ENCODE measurements at places on chromosomes 2 and 18.

DNA sequence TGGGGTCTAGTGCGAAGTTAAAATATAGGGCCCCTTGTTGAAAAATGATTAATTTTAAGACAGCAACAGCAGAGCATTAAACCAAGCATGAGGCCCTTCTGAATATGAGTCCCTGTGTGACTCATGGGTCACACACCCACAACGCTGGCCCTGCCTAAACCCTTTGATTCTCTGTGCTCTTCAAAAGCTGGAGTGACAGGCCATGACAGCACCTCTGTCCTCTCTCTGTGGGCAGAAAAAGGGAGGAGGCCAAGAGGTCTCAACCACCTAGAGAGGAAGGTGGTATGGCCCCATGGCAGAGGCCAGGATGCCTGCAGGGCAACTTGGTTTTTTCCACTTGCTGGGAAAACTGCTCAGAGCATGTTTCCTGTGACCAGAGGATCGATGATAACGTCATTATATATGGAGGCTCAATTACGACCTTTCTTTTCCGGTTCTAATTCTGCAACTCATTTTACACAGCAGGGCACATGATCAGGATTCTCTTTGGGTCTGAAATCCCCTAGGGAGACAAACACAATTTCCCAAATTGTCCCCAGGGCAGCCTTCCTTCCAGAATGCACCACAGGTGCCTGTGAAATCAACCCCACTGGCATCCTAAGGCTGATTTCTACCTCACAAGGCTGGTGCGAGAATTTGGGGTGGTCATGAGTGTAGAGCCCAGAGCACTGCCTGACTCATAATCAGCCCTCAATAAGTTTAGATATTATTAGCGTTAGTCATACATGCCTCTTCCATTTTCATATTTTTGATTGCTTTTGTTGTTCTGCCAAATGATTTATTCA lies 102.0 kb upstream of the PPP1CB start:
- DNase-seq: peak; percentile 20

GRCh38 chr2:46954951-46955571 lies 39.5 kb upstream of the MCFD2 start:
- DNase-seq: no peak

DNA sequence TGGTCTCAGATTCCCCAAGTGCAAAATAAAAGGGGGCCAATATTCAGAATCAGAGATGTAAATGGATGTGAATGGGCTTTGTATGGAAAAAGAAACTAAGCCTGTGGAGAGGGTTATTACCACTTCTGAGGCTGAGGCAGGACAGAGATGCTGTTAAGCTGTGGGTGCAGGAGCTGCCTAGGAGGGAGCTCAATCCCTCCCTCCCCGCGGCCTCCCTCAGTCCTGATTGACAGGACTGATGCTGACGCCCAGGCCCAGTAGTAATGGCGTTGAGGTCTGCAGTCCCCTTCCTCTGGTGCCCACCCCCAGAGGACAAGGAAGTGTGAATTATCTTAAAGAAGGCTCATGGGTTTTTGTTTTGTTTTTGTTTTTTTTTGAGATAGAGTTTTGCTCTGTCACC lies 40.4 kb downstream of the PSD4 start:
- DNase-seq: no peak

- peak; percentile 23 for DNase-seq
Observed at GRCh38 chr2:101802329-101802728, 104.8 kb downstream of the MAP4K4 start.

DNA sequence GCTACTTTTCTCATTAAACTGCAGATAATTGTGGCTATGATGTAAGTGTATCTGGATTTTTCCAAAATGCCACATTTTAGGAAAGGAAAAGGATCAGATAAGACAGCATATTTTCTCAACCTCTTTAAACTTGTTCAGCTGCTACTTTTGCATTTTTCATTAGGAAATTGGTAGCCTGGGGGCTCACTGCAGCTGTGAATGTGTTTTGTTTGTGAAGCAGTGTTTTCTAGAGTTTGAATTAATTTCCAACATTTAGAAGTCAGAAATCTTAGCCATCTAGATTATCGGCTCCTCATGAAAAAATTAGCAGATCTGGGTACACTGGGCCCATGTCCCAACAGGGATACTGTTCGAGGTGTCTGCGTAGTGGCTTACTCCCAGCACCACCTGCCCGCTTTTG lies 56.3 kb upstream of the ZDBF2 start:
- DNase-seq: no peak

DNA sequence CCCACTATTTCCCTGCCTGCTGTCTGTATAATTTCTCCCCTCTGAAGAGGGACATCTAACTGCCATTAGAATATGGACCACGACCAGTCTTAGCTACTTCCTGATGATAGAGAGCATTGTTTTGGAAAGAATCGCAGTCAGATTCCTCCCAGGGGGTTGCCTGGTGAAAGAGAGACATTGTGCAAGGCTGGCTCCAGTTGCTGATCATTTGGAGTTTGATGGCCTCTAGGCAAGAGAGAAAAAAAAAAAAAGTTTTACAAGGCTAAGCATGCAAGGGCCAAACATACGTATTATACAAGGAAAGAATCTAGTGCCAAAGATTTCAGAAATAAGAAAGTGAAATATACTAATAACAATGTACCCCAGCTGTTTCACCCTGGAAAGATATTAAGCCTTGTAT lies 182.2 kb downstream of the CMPK2 start:
- DNase-seq: no peak

- no peak for DNase-seq
Observed at GRCh38 chr2:19458427-19459003, 100.1 kb upstream of the OSR1 start.

GRCh38 chr2:86000938-86001312 lies 104.8 kb downstream of the POLR1A start:
- DNase-seq: no peak

- no peak for DNase-seq
Observed at GRCh38 chr18:77671456-77672167, 422.0 kb downstream of the GALR1 start.

- peak; percentile 26 for DNase-seq
Observed at GRCh38 chr2:37570773-37571586, 100.5 kb downstream of the CDC42EP3 start.

GRCh38 chr2:169330555-169331198 lies 31.7 kb downstream of the LRP2 start:
- peak; percentile 9 for DNase-seq

GRCh38 chr18:67010919-67011318 lies 407.0 kb upstream of the CDH19 start:
- DNase-seq: no peak

DNA sequence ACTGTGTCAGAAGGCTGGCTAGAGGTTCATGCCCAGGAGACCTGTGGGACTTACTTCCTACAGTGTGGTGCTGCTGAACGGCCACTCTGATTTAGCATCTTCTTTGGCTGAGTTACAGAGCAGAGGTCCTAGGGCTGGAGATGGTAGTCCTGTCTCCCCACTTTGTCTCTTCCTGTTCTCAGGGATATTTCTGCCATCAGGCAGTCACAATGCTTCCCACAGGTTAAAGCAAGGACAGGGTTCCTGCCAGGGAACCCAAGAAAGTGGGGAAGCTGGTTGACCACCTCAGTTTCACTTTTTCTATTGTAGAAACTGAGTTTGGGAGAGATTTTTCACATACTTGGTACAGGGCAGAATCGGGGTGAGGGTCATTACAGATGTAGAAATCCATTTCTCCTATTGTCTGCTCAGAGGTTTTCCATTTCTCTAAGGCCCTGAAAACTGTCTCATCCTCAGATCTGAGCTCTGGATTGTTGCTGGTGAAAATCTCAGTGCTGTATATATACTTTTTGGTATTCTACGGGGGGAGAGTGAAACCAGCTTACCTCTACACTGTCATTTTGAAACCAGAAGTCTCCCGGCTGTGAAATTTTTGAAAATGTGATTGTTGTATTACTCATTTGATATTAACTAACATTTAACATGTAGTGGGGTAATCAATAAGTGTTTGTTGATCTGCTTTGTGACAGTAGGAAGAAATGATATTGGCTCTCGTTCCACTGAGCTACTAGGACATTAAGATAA lies 37.0 kb upstream of the MEP1B start:
- DNase-seq: no peak

DNA sequence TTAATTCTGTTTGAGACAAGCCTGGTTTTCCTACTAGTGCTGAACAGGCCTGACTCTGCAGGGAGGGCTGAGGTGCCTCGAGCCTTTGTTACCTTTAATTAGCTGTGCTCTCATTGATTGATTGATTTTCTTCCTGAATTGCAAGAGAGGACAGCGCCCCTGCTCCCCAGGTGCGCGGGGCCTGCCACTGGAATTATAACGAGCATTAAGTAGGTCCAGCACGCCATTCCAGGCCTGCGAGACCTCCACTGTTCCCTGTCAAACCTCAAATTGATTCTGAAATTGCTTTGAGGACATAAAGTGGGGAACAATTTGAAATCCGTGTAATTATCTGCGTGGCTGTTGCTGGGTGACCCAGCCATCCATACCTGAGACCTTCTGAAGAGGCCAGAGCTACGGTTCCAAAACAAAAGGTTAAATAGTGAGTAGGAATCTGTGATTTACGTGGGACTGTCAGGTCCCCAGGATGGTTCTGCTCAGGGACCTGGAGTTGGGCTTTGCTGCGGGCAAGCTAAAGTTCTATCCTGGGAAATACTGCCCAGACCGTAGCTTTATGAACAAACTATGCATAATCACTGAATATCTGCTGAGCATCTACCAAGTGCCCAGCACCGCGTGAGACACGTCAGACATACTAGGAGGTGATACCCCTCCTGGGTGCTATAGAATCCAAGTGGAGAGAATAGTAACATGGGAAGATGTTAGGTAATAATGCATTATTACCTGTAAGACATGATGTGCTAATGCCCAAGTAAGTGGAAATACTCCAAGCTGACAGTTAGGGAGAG lies 104.1 kb downstream of the ZBTB7C start:
- DNase-seq: no peak

DNA sequence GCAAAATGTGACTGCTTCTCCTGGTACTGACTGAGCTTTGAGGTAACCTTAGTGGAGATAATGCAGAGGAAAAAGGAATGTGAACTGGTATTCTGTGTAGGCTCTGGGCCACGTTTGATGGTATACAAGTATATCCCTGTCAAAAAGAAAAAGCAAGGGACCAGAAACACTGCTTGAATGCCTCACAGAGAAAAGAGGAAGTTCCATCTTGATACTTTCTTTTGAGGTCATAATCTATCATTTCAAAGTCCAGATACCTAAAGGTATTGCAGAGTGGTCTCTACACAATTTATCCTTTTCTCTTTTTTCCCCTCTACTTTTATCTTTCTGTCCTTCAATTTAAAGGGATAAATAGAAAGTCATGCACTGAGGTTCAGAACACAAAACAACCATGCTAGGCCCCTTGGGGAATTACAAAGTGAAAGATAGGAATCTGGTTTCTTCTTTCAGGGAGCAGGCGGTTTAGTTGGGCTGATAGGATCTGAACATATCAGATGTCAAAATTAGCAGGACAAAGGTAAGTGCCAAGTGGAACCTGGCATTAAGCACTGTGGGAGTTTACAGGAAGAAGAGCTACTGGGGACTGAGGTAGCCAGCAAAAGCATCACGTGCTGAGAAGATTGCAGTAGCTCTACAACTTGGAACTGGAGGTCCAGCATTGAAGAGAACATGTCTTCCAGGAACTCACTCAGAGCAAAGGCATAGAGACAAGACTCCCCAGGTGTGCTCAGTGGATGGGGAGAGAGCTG lies 121.2 kb downstream of the LYPD6 start:
- DNase-seq: peak; percentile 75

DNA sequence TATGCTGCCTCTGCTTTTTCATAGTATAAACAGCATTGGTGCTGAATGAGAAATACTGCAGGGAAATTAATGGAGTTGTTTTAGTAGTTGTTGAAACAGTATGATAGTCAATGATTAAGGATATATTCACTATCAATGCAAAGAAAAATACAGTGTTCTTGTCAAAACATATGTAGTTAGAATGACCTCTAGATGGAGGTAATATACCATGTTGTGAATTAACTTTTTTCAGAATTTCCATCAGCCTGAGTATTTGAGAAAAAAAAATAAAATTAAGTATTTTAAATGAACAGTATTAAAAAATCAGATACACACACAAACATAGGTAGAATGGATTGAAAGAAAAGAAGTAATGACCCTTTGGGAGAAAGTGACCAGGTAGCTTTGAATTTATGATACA lies 59.5 kb downstream of the RMDN2 start:
- no peak for DNase-seq
